Peyer's patch (tissue), 4 donors: ENCODE measurements at places on chromosomes 4 and X. TPM values are rescaled to one million over a fixed set of nuclear protein-coding genes. Genes with fewer than 3 reads are reported as not detected.

TRAPPC11 gene
- total RNA-seq = 46.4 TPM

TLL1 gene
- 7.2 TPM for total RNA-seq

DNA sequence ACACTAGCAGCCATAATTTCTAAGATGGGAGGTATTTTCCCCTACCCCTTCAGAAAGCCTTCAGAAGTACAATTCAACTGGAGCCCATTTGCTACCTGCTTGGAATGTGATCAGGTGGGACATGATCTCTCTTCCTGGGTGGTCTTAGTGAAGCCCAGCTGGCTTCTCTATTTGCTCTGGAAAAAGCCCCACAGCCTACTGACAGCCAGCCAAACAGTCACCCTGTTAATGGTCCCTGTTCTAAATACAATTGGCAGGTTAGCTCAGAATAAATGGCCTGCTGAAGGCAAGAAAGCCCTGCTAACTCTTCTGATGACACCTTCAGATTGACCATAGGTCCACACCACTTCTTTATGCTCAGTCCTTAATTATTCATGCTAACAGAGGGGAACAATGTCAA lies 39.9 kb downstream of the HS6ST2 start:
- no peak overlapping the region for H3K4me3 ChIP-seq
- H3K27ac ChIP-seq = no peak overlapping the region
- H3K27me3 ChIP-seq = no peaks in the 10 kb centered on the region

DNA sequence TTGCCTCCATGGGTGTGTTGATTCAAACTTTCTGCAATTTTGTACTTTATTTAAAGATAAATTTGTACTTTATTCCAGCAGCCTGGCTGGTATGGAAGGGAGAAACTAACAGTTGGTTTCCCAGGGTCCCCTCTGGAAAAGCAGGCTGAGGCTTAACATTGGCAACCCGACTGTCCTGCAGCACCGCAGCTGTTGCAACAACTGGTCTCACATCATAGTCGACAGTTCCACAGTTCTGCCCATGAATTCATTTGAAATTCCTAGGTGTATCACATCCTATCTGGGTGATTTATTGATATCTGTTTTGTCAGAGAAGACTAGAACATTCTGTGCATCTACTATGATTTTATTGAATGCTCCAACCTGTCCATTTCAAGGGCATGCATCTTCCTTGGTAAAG lies 98.8 kb upstream of the GATB start:
- H3K36me3 ChIP-seq = no peaks in the 10 kb centered on the region
- H3K4me1 ChIP-seq = no peaks in the 10 kb centered on the region
- H3K4me3 ChIP-seq = no peak overlapping the region
- no peak for DNase-seq
- H3K27me3 ChIP-seq = no peaks in the 10 kb centered on the region
- H3K27ac ChIP-seq = no peak overlapping the region

DNA sequence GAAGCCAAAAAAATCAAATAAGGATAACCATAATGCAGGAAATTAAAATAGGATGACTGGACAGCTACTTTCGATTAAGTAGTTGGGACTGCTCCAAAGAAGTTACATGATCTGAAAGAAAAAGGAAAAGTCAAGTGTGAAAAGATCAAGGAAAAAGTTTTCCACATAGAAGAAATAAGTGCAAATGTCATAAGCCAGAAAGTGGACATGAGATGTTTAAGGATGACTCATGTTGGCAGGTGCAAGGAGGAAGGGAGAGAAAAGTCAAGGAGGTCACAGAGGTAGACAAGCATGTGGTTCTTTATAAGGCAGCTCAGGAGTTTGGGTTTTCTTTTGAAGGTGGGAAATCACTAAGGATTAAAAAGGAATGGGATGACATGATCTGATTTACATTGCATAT lies 89.8 kb upstream of the GPRIN3 start:
- H3K27me3 ChIP-seq = no peaks in the 10 kb centered on the region
- DNase-seq = no peak
- no peak overlapping the region for H3K27ac ChIP-seq
- H3K36me3 ChIP-seq = no peaks in the 10 kb centered on the region
- H3K4me3 ChIP-seq = no peak overlapping the region

GRCh38 chr4:5114950-5115349 lies 63.7 kb downstream of the STK32B start:
- no peak overlapping the region for H3K27ac ChIP-seq
- H3K27me3 ChIP-seq = no peaks in the 10 kb centered on the region
- no peaks in the 10 kb centered on the region for H3K4me1 ChIP-seq
- DNase-seq = no peak

- H3K27ac ChIP-seq = no peak overlapping the region
- DNase-seq = no peak
- H3K4me1 ChIP-seq = no peaks in the 10 kb centered on the region
- H3K36me3 ChIP-seq = no peaks in the 10 kb centered on the region
- no peaks in the 10 kb centered on the region for H3K27me3 ChIP-seq
Measured at GRCh38 chrX:112941209-112941837, 100.7 kb upstream of the AMOT start.

- no peaks in the 10 kb centered on the region for H3K27me3 ChIP-seq
- no peak overlapping the region for H3K27ac ChIP-seq
- no peaks in the 10 kb centered on the region for H3K36me3 ChIP-seq
- DNase-seq = no peak
- H3K4me1 ChIP-seq = no peaks in the 10 kb centered on the region
Measured at GRCh38 chr4:102386966-102387365, 41.7 kb upstream of the SLC39A8 start.

DNA sequence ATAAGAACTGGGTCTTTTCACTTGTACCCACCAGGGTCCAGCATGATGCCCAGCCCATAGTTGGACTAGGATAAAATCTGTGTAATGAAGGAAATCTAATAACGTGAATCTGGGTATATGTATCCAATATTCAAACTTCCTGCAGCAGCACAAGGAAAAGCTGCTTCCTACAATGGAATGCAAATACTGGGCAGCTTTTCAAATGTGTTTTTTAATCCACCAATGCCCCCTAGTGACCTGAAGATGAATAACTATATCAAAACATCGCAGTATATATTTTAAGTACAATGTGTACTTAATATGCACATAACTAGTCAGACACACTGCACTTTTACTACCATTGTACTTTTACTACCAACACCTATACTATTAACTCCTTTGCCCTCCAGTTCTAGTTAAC lies 5.3 kb downstream of the APOO start:
- no peaks in the 10 kb centered on the region for H3K4me1 ChIP-seq
- no peaks in the 10 kb centered on the region for H3K27me3 ChIP-seq
- H3K27ac ChIP-seq = peak overlapping the region; percentile 53
- H3K36me3 ChIP-seq = no peaks in the 10 kb centered on the region
- H3K4me3 ChIP-seq = no peak overlapping the region

DNA sequence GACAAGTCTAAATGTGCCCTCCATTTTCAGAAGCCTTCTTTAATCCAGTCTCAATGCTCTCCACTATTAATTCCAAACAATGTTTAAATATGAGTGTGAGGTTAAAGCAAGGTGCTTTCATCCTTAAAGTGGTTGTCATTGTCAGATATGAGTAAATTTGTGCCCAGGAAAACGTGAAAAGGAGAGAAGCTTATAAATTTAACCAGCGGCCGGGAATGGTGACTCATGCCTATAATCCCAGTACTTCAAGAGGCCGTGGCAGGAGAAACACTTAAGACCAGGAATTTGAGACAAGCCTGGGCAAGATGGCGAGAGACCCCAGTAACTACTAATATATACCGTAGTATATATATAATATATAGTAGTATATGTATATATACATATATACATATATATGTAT lies 270.0 kb downstream of the ARHGAP24 start:
- no peak overlapping the region for H3K27ac ChIP-seq
- H3K27me3 ChIP-seq = no peaks in the 10 kb centered on the region
- no peaks in the 10 kb centered on the region for H3K4me1 ChIP-seq
- DNase-seq = no peak

DNA sequence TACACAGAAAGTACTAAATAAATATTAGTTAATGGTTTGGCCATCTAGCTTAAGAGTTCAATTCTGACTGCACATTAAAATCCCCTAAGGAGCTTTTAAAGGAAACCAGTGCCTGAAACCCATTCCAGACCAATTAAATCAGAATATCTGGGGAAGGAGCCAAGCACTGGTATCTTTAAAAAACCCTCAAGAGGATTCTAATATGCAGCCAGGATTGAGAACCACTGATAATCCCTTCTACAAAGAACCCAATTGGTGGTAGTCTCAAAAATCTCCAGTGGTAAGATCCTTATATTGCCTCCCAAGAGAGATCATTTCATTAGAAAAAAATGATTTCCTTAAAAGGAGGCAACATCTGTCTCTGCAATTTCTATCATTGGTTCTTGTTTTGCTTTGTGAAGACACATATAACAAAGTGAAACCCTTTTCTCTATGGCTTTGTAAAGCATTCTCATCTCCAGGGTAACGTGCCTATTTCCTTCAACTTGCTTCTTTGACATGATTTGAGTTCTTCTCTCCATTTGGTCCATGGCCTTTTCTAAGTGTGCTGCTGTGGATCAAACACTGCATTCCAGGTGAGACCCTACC lies 3.5 kb downstream of the GPR34 start:
- H3K27ac ChIP-seq = no peak overlapping the region
- no peaks in the 10 kb centered on the region for H3K4me1 ChIP-seq
- no peaks in the 10 kb centered on the region for H3K27me3 ChIP-seq
